ENCODE measurements at places on chromosomes 11 and 22.

DNA sequence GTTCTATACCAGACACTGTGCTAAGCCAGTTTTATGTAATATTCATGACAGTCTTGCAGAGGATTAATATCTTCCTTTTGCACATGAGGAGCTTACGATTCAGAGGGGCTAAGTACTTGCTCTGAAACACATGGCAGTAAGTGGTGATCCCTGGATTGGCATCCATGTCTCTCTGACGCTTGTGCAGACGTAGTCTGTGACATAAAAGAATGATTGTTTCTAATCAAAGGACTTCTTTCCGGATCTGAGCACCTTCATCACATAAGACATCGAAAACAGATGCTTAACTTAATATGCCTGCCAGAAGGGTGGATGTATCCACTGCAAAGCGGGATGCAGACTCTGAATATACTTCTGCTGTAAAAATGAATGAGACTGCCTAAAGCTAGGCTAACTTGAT is 74.8 kb downstream of the ARHGAP42 start:
- DNase-seq = no peak

DNA sequence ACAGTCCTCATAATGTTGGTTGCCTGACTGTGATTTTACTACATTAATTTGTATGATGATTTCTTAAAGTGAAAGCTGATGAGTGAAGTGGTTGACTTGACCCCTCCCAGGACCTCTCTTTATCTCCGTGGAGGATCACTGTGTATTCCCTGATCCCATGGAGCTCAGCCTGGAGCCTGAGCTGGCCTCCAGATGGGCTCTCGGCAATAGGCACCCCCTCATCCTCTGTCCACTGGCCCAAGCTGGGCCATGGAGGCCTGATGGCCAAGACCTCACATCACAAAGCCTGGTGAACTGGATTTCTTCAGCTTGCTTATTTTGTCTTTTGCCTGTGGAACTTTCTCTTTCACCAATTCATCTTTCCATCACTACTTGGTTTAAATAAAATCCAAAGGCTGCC is 75.2 kb downstream of the WNT11 start:
- DNase-seq = no peak

GRCh38 chr22:47445212-47445611 is 682.8 kb downstream of the TBC1D22A start:
- DNase-seq = no peak

DNA sequence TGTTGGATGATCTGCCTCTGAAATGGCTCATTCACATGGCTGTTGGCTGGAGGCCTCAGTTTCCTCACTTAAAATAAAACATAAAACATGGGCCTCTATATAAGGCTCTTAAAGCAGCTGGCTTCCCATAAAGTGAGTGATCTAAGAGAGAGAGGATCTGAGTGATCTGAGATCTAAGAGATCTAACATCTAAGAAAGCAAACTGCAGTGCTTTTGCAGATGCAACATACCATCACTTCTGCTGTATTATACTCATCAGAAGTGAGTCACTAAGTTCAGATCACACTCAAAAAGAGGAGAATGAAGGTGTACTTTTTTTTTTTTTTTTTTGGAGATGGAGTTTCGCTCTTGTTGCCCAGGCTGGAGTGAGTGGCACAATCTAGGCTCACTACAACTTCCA is 18.1 kb upstream of the HSPA8 start:
- DNase-seq = no peak

DNA sequence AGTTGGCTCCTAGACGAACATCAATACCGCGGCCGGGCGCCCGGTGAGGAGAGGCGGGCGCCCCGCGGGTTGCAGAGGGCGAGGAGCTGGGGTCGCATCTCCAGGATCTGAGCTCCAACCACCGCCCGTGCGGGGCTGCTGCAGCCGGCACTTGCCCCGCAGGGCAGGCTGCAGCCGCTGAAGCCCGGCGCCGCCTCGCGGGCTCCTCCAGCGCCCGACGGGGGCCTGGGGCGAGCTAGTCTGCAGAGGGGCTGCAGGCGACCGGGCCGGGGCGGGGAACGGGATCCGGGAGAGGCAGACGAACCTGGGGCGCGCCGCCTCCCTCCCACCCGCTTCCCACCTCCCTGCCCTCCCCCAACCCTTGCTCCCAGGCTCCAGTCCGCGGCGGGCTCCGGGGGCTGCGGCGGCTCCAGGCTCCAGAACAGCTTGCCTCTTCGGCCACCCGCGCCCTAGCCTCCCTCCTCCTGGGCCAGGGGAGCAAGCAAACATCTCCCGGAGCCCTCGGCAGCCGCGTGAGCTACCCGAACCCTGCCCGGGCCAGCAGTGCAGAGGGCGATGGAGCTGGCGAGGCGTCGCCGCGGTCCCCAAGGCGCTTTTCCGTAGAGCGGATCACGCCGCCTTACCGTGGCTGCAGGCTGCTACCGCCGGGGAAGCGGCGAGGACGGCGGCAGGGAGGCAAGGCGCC is 802 bp downstream of the TENM4 start:
- peak; percentile 20 for DNase-seq
